Fibroblast of lung (primary cell): ENCODE measurements at places on chromosomes 2 and 18. TPM values are rescaled to one million over a fixed set of nuclear protein-coding genes. Genes with fewer than 3 reads are reported as not detected.

DNA sequence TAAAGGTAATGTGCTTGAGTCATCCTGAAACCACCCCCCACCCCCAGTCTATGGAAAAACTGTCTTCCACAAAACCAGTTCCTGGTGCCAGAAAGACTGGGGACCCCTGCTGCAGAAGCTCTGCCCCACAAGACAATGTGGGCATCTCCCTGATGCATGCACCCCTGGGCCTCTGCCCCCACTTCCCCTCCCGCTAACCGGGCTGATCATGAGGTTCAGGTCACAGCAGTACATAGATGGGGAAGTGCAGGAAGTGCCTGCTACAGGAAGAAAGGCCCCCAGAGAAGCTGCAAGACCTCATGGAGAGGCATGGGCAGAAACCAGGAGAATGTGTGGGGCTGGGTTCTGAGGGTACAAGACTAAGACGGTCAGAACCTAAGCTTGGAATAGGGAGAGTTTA, 243.4 kb upstream of the ID2 start:
- no peak for DNase-seq

DNA sequence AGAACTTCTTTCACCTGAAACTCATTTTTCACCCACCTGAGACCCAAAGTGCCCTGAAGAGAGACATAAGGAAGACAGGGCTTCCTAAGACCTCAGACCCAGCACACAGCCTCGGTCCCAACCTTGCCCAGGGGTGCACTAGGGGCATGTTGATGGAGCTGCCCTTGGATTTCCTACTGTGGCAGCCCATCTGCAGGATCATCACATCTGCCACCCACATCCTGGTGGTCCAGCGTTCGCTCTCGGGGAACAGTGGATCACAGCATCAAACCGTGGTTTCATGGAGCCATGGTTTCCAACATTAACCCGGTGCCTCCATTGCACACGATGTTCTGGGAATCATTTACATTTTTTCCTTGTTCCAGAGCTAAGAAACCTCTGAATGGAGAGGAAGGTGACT, 186.4 kb downstream of the TFCP2L1 start:
- no peak for DNase-seq

- DNase-seq = peak; percentile 67
These were observed 423 bp upstream of the TTC27 start for GRCh38 chr2:32627441-32627813.

DNA sequence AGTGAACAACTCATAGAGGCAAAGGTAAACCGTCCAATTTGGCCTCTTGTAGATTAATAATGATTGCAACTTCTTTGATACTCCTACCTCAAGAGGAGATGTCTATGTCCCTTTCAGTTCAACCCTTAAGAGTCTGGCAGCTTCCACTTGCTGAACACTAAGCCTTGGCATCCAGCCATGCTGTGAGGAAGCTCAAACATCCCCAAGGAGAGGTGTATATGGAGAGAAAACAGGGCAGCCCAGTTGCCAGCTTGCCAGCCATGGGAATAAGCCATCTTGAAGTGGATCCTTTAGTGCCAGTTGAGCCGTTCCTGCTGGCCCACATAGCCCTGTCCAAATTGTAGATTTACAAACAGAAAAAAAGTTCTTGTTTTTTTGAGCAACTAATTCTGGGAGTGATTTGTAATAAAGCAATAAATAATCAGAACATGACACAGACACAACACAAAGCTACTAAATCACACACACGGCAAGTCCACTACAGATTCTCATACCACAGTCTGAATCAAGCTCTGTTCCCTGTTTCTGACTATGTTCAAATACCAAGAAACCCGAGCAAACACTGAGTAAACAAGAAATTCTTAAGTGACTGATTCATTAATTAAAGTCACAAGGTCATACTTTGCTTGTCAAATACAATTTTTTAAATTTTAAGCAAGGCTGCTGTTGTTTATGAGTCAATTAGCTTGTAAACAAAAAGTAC, 96.1 kb downstream of the PID1 start:
- DNase-seq = peak; percentile 21

DNA sequence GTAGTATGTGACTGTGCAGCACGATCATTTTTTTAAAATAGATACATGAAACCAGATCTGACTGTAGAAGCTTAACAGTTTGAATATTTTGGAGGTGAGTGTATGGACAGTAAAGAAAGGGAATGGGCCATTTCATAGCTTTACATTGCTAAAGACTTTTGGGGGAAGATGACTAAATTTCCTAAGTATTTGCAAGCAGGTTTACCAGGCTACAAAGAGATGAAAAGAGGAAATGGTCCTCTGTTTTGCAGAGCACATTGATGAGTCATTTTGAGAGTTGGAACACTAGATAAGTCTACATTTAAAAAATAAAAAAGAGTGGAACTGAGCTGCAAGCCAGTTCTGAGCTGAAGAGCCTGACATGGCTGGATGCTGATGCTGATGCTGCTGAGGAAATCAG, 115.7 kb upstream of the LRATD1 start:
- peak; percentile 96 for DNase-seq

The CENPA gene
- 1.8 and 9.7 TPM in 2 replicates for total RNA-seq

The CCDC141 gene
- under 0.01 and 0.17 TPM in 2 replicates for total RNA-seq

The REG1A gene
- not detected in 2 replicates for total RNA-seq

The SS18 gene
- 71.9 and 90.8 TPM in 2 replicates for total RNA-seq

The FOXI3 gene
- total RNA-seq = not detected in 2 replicates

The RAMP1 gene
- 16.0 and 16.4 TPM in 2 replicates for total RNA-seq

The SLC5A7 gene
- not detected in 2 replicates for total RNA-seq
